ENCODE measurements at places on chromosomes 11 and 22. TPM values are rescaled to one million over a fixed set of nuclear protein-coding genes. Genes with fewer than 3 reads are reported as not detected.

UPK3A gene
- not detected for total RNA-seq

ANGPTL5 gene
- not detected for total RNA-seq

SOX10 gene
- not detected for total RNA-seq

PTPRCAP gene
- total RNA-seq = 109 TPM

ABTB2 gene
- total RNA-seq = 14.1 TPM

TEX54 gene
- 1.3 TPM for total RNA-seq

MRPL11 gene
- total RNA-seq = 93.0 TPM

ARFGAP3 gene
- 42.3 TPM for total RNA-seq

C11orf42 gene
- not detected for total RNA-seq

LIF gene
- total RNA-seq = 455 TPM

MYBPC3 gene
- total RNA-seq = not detected

DTX4 gene
- total RNA-seq = 0.05 TPM

ADM gene
- total RNA-seq = 2.0 TPM

OR51E1 gene
- total RNA-seq = not detected

Measured in activated T-helper 1 cell treated with anti-CD3 and anti-CD28 coated beads, Interleukin-12 subunit alpha, Interleukin-12 subunit beta, Interleukin-2, Interleukin-4 antibody, amounts not matched to agents 30 ng/mL and 10 ng/mL and 1 ng/mL, durations not matched to agents 14 hours and 24 hours and 36 hours (primary cell).